A549 treated with GW870086 at 1 μM for 4 hours (cell line): ENCODE measurements at places on chromosomes 2 and 18. TPM values are rescaled to one million over a fixed set of nuclear protein-coding genes. Genes with fewer than 3 reads are reported as not detected.

PROKR1 gene
- 0.03 TPM in 1 of 5 replicates, not detected in the others for total RNA-seq

SLC8A1 gene
- total RNA-seq = 0.23 to 0.39 TPM (median 0.26 TPM) in 5 replicates

CGREF1 gene
- 5.7 to 8.6 TPM (median 7.6 TPM) in 5 replicates for total RNA-seq

LYPD1 gene
- 14.4 to 20.2 TPM (median 14.6 TPM) in 5 replicates for total RNA-seq

REG3A gene
- not detected in 5 replicates for total RNA-seq

MREG gene
- total RNA-seq = 4.9 to 5.8 TPM (median 5.3 TPM) in 5 replicates

FZD7 gene
- total RNA-seq = 5.5 to 7.3 TPM (median 6.6 TPM) in 5 replicates
